ENCODE measurements at places on chromosomes 11 and 22.

DNA sequence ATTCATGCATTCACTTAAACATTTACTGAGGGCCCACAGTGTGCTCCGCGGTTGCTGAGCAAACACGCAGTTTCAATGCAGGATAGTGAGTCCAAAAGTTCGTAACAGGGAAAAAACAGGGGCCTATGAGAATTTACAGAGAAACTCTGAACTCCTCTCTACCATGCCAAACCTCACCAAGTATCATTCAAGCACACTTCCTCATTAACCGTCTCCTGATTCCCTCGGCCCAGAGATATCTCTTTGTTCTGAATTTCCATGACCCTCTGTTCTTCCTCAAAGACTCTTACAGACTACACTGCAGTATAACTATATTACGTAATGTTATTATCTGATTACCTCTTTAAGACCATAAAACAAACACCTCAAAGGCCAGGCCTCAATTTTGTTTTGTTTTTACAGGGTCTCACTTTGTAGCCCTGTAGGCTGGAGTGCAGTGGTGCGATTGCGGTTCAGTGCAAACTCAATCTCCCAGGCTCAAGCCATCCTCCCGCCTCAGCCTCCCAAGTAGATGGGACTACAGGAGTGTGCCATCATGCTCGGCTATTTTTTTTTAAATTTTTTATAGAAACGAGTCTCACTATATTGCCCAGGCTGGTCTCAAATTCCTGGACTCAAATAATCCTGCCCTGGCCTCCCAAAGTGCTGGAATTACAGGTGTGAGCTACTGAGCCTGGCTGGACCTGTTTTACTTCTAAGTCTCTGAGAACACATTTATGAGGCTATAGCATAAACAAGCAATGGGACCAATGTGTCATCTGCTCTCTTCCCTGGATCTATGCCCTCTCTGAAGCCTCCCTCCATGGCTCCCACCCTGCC, 3.6 kb downstream of the HPS4 start:
- no peak for DNase-seq

DNA sequence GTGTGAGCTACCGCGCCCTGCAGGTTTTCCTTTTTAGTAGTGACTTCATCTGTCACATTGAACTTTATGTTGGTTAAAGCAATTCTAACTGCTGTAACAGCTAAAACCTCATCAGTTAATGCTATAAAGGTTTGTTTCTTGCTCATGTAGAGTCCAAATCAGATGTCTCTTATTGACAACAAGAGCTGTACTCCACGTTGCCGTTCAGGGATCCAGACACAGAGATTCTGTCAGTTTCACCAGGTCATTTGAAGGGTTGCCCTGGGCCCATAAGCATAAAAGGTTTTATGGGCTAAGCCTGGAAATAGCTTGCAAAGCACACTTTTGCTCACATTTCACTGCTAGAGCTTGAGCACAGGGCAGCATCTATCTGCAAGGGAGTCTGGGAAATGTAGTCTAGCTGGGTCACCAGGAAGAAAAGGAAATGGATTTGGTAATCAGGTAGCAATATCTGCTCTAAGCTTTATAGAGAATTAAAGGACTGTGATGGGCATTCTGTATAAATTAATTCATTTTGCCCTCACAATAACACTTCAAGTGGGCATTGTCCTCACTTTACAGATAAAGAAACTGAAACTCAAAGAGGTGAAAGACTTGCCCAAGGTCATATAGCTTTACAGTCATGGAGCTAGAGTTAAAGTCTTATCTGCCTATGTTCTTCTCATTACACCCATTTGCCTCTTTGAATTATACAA, 25.2 kb upstream of the PTPRJ start:
- no peak for DNase-seq

DNA sequence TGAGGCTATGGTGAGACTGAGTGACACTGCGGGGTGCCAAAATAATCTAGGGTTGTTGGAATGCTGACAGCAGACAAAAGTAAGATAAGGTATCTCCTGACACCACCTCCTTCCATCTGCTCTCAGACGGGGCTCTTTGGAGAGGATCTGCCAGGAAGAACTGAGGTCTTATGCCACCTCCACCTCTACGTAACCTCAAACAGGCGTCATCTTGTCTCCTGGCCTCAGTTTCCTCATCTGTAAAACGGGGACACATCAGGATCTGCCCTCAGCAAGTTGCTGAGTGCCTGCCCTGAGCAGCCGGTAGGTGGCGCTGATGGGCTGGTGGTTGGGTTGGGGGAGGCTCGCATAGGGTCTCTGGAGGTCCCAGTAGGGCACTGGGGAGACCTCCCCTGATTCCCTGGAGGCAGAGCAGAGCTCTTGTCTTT, 1.7 kb upstream of the MYEOV start:
- DNase-seq: no peak

GRCh38 chr11:9049959-9050358, 41.4 kb downstream of the SCUBE2 start:
- no peak for DNase-seq
